ENCODE measurements at places on chromosomes 12 and 14. TPM values are rescaled to one million over a fixed set of nuclear protein-coding genes. Genes with fewer than 3 reads are reported as not detected.
A peak's percentile ranks its signal among the peaks of the same experiment; 100 is the strongest.

TGFB3 gene
- polyA plus RNA-seq: 11.3 TPM

RBP5 gene
- 1.5 TPM for polyA plus RNA-seq

MSRB3 gene
- 72.4 TPM for polyA plus RNA-seq

DNA sequence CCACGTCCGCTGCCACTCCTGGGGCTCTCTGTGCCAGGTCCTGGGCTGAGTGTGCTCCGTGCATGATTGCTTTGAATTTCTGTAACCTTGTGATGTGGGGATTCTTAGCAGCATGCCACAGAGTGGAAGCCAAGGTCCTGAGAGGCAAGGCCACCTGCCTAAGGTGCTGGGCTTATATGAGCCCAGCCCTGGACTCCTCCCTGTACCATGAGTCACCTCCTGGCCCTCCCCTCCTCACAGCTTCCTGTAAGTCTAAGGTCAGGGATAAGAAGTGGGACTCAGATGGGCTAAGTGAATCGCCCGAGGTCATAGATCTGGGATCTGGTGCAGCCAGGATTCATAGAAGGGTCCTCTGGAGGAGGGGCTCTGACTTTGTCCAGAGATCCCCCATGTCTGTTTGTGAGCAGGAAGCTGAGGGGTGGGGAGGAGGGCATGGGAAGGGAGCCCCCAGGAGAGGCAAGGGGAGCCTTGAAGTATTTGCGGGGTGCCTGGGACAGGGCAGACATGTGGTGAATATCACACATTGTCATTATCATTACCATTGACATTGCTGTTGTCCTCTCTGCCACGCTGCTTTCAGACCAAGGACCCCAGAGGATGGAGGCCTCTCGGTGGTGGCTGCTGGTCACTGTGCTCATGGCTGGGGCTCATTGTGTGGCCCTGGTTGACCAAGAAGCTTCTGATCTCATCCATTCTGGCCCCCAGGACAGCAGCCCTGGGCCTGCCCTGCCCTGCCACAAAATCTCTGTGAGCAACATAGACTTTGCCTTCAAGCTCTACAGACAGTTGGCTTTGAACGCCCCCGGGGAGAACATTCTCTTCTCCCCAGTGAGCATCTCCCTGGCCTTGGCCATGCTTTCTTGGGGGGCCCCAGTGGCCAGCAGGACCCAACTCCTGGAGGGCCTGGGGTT is 28.8 kb downstream of the SERPINA3 start:
- no peak for DNase-seq

DNA sequence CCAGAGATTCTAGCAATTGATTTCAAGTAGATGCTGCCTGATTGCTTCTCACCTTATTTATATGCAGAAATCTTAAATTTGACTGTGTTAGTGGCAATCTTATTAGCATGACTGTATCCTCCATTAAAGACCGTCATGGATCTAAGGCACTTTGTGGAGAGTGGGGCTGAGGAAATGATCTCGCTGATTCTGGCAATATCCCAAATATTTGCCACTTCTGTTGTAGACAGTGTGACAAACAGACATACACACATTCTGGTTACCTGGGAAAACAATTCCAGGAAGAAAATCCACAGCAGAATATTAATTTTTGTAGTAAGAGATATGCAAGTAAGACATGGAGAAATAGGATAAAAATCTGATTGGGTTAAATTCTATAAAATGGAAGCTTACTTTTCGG is 269.0 kb upstream of the G2E3 start:
- DNase-seq: no peak

DNA sequence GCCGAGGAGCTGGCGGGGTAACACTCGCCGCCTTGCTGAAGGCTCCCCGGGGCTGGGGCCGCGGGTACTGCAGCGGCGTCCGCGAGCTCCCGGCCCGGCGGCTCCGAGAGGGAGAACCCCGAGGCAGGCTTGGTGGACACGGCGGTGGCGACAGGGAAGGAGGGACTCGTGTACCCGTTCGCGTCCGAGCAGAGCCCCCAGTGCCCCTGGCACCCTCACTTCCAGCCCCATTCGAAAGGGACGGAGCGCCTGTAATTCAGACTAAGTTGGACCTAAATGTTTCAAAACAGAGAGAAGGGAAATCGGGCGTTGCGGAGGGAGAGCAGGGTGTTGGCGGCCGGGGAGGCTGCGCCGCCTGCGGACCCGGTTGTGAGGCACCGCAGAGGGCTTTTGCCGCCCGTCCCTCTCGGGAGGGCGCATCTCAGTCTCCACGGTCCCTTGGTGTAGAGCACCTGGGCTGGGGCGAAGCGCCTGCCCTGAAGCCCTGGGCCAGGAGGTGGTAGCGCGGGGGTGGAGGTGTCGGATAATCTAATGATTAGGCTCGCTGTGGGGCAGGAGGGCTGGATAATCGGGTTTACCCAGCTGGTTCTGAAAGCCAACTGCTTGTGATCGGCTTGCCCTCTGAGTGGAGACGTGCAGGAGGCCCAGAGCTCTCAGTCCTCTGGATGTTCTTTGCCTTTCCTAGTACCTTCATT is 771 bp downstream of the DAAM1 start:
- DNase-seq: peak; percentile 58

DNA sequence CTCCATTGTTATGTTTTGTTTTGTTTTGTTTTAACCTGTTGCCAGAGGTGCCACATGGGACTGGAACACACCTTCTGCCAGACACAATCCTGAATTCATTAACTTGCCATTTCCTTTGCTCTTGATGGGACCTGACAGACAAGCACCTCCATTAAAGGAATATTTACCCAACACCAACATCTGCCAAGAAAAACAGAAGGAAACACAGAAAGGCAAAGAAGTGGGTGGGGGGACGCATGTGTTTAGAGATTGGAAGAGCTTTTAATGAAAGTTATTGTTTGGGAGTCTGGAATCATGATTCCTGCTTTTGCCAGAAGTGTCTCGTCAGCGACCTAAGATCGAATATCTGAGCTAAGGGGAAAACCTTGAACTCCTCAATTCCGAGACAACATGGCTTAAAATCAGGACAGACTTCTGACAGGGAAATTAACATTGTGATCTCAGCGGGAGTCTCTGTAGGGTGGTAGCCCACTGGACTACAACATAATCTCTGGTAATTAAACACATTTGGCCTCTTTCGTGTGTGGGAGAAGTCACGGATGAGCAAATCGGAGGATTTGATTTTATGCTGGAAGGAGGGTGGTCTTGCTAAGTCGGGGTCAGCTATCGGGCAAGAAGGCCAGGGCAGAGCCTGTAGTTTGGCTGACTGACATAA is 210.4 kb upstream of the FAR2 start:
- no peak for DNase-seq

DNA sequence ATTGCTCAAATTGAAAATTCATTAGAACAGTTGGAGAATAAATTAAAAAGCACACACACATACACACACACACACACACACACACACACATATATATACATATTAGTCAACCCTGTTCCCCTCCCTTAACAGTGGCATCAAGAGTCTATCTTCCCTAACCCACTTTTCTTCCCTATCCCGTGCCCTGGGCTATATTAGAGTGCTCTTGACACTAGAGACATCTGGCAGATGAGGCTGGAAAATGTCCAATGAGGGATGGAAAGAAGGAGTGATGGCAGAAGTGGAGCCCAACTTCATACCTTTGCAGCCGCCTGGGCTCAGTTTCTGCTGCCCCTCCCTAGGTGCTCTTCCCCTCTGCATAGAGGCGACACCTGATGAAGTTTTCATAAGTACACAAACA is 172.4 kb upstream of the NUDT4 start:
- DNase-seq: no peak

- peak; percentile 99 for DNase-seq
Measured at GRCh38 chr14:34982421-34983147, at the start of gene SRP54. Gene SRP54, plus strand, starts transcription at chr14:34982992. Its CDS starts 13,718 bp downstream, at chr14:34996710.

DNA sequence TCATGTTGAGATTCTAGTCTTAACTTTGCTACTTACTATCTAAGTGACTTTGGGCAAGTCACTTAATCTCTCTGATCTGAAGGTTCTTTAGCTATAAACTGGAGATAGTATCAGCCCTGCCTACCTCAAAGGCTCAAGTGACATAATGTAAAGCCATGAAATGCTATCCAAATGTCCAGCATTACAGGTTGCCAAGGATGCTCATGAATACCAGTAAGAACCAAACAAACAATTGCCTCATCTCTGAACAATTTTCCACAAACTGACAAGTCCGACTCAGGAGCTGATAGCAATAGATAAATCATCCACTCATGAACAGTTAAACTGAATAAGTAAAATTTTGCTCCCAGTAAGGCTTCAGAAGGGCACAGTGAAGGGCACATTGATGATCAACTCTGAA is 51.5 kb downstream of the LMNTD1 start:
- no peak for DNase-seq

- no peak for DNase-seq
Measured at GRCh38 chr12:108915632-108916133, 35.8 kb downstream of the DAO start.

- no peak for DNase-seq
Measured at GRCh38 chr12:41064411-41064810, 123.7 kb upstream of the PDZRN4 start.

DNA sequence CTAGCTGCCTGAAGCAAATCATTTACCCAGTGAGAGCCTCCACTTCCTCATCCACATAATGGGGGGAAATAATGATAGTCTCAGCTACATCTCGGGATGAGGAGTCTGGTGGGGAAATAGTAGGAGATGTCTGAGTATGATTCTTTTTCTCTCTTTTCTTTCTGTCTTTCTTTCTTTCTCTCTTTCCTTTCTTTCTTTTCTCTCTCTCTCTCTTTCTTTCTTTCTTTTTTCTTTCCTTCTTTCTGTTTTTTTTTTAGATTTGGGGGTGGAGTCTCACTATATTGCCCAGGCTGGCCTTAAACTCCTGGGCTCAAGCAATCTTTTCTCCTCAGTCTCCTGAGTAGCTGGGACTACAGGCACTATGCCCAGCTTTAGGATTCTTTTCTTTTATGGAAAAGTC is 12.8 kb downstream of the HOXC4 start:
- no peak for DNase-seq

DNA sequence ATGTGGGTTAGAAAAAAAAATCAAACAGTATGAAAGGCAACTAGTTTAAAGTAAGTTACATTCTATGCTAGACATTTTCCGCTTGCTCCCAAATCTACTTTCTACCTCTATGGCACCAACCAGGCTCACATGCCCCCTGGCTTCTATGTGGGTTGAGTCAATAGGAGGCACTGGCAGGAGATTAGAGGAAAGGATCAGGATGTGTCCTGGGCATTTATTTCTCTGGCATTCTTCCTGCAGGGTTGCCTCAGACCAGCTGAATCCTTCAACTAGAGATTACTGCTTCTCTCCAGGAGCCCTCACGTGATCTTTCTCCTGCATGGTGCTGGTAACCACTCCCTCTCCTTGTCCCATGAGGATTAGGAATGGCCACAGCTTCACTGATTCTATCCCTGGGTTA is 14.9 kb upstream of the CCDC60 start:
- DNase-seq: no peak

DNA sequence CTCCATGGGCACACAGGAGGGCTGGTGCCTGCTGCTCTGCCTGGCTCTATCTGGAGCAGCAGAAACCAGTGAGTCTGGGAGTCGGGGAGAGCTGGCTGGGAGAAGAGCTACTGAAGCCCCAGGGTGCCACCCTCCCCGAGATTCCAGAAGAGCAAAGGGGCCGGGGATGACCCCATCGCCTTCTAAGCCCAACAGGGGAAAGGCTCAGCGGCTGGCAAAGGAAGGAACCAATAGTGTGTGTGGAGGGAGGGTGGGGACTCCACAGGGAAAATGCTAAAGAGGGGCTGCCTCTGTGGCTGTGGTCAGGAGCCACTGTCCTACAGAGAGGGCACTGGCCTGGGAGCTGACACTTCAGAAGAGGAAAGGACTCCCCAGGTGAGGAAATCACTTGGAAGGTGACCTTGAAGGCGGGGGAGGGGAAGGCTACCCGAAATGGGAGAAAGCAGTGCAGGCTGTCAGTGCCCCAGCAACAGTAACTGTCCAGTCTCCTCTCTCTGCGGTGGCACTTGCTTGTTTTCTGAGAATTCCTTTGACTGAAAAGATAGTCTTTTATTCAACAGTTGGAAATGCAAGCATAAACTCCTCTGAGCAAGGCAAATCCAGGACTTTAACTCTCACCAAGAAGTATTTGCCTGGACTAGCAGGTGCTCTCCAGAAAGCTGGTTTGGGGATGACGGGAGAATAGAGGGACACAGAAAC is 552 bp downstream of the TAPBPL start:
- DNase-seq: peak; percentile 15

- DNase-seq: peak; percentile 85
Measured at GRCh38 chr12:32051511-32052211, 55.0 kb upstream of the BICD1 start.

GRCh38 chr12:108360057-108360456 is 20.9 kb upstream of the CMKLR1 start:
- DNase-seq: no peak
